Spinal cord (tissue), 10 donors: ENCODE measurements at places on chromosomes 1 and 21. TPM values are rescaled to one million over a fixed set of nuclear protein-coding genes. Genes with fewer than 3 reads are reported as not detected.

PCBP3 gene
- 14.3 TPM for total RNA-seq

WNT3A gene
- total RNA-seq: not detected

INSRR gene
- 5.2 TPM for total RNA-seq

DNA sequence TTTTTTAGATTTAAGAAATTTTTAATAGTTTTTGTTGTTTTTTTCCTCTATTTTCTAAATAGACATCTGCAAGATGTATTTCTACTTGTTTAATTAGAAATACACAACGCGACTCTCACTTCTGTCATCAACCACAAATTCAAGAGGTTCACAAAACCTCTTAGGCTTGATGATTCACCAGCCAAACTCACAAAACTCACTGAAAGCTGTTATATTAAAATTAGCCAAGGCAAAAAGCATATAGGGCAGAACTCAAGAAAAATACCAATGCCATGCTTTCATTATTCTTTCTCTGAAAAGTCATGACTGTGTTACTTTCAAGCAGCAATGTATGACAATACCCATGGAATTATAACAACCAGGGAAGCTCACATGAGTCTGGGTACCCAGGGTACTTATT lies 487.0 kb upstream of the RGS18 start:
- H3K4me1 ChIP-seq: no peaks in the 10 kb centered on the region
- DNase-seq: no peak
- no peaks in the 10 kb centered on the region for H3K27me3 ChIP-seq
- H3K4me3 ChIP-seq: no peak overlapping the region
- H3K27ac ChIP-seq: no peak overlapping the region

DNA sequence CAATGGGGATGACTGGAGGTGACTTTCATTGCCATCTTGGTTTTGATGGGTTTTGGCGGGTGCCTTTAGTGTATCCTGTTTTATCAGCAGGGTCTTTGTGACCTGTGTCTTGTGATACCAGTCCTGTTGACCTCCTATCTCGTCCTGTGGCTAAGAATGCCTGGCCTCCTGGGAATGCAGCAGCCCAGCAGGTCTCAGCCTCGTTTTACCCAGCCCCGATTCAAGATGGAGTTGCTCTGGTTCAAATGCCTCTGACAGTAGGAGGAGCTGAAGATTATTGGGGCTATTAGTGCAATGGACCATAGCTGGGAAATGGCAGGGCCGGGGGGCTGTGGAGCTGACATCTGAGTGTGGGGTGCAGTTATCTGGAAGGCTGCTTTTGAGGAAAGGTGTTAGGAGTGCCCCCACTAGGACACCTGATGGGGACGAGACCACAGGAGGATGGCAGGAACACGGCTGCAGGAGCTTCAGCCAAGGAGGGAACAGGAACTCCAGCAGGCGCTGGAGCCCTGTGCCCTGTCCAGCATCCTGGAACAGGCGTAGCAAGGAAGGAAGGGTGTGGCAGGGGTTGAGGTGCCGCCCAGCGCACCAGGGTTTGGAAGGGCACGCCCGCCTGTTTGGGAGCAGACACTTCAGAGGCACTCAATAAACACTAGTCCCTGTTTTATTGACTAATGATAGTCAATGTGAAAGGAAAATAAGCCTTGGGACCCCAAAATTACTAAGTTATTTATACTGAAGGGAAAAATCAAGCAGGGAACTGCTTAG lies 15.3 kb upstream of the AGPAT3 start:
- H3K4me3 ChIP-seq: no peak overlapping the region
- DNase-seq: no peak
- H3K27me3 ChIP-seq: no peaks in the 10 kb centered on the region

DNA sequence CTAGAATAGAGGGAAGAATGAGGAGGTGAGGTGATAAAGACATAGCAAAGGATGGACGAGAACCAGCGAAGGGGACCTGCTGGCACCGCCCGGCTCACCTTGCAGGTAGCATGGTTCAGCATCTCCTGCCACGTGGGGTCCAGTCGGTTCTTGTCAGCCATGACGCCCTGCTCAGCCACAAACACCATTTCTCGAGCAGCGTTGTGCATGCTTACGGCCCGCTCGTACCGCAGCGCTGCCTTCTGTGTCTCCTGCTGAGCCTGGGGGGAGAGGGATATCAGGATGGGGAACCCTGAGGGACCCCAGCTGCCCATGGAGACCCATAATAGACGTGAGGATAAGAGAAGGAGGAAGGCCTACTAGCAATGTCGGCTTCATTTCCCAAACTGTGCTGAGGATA lies 11.4 kb downstream of the SH3BP5L start:
- H3K36me3 ChIP-seq: peaks cover 76% of the 10 kb centered on the region
- DNase-seq: no peak
- no peak overlapping the region for H3K27ac ChIP-seq
- no peaks in the 10 kb centered on the region for H3K27me3 ChIP-seq

- DNase-seq: no peak
- peaks cover 2% of the 10 kb centered on the region for H3K27me3 ChIP-seq
- H3K4me1 ChIP-seq: peaks cover 12% of the 10 kb centered on the region
- no peak overlapping the region for H3K4me3 ChIP-seq
- H3K27ac ChIP-seq: no peak overlapping the region
Measured at GRCh38 chr1:31549809-31550620, 26.3 kb upstream of the TINAGL1 start.

- no peak overlapping the region for H3K4me3 ChIP-seq
- H3K27ac ChIP-seq: no peak overlapping the region
- no peaks in the 10 kb centered on the region for H3K36me3 ChIP-seq
- H3K4me1 ChIP-seq: no peaks in the 10 kb centered on the region
- no peaks in the 10 kb centered on the region for H3K27me3 ChIP-seq
Measured at GRCh38 chr1:215865060-215865459, 298.0 kb downstream of the KCTD3 start.

DNA sequence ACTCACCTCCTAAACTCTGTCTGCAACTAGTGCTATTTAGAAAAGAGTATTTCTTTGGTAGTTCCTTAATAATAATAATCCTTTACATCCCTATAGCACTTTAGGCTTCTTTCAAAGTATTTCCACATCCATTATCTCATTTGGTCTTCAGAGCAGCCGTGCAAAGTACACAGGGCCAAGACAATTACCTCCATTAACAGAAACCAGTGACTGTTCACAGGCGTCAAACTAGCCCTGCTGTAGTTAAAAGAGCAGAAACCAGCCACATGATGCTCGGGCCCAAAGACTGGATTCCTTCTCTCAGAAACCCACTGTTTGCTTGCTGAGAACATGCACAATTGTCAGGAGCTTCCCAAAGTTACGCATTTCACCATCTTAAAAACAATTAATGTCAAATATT lies 396.0 kb upstream of the DAB1 start:
- no peaks in the 10 kb centered on the region for H3K36me3 ChIP-seq
- no peaks in the 10 kb centered on the region for H3K27me3 ChIP-seq
- DNase-seq: no peak
- H3K27ac ChIP-seq: no peak overlapping the region
- no peaks in the 10 kb centered on the region for H3K4me1 ChIP-seq
- no peak overlapping the region for H3K4me3 ChIP-seq

GRCh38 chr1:248862695-248862997 lies 3.8 kb upstream of the ZNF692 start:
- no peak for DNase-seq
- no peaks in the 10 kb centered on the region for H3K27me3 ChIP-seq
- H3K4me1 ChIP-seq: peaks cover 29% of the 10 kb centered on the region
- H3K4me3 ChIP-seq: peak overlapping the region; percentile 68
- peak overlapping the region; percentile 75 for H3K27ac ChIP-seq
- no peaks in the 10 kb centered on the region for H3K36me3 ChIP-seq

DNA sequence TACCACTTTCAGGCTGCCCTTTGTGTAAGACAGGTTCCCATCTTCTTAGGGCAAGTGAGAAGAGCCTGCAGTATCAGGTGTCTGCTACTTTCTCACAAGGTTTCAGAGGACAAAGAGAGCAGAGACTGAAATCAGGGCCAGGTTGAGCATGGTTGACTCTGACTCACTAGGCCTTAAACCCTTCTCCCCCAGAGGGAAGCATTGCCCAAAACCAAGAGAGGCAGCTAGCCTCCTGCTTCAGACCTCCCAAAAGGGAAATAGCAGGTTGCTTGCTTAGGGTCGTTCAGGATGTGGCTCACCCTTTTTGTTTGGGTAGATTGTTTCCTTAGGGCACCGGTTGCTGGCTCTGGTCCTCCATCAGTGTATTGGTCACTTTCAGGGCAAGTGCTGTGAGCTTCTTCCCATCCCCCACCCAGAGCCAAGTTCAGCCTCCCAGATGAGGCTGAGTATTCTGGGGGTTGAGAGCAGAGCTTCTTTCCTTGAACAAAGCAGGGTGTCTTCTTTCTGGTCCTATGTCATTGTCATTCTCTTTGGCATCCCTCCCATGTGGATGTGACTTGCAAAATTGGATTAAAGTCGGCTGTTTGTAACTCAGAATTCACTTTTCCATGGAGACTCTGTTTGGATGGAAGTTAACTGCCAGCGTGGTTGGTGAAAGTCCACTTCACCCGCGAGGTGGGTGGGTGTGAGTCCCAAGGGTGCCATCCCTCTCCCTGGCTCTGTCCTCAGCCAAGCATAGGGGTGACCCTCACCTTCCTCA lies 55.5 kb upstream of the GALNT2 start:
- no peak overlapping the region for H3K27ac ChIP-seq
- no peaks in the 10 kb centered on the region for H3K27me3 ChIP-seq
- H3K4me3 ChIP-seq: no peak overlapping the region
- H3K36me3 ChIP-seq: no peaks in the 10 kb centered on the region
- DNase-seq: no peak
- H3K4me1 ChIP-seq: no peaks in the 10 kb centered on the region

DNA sequence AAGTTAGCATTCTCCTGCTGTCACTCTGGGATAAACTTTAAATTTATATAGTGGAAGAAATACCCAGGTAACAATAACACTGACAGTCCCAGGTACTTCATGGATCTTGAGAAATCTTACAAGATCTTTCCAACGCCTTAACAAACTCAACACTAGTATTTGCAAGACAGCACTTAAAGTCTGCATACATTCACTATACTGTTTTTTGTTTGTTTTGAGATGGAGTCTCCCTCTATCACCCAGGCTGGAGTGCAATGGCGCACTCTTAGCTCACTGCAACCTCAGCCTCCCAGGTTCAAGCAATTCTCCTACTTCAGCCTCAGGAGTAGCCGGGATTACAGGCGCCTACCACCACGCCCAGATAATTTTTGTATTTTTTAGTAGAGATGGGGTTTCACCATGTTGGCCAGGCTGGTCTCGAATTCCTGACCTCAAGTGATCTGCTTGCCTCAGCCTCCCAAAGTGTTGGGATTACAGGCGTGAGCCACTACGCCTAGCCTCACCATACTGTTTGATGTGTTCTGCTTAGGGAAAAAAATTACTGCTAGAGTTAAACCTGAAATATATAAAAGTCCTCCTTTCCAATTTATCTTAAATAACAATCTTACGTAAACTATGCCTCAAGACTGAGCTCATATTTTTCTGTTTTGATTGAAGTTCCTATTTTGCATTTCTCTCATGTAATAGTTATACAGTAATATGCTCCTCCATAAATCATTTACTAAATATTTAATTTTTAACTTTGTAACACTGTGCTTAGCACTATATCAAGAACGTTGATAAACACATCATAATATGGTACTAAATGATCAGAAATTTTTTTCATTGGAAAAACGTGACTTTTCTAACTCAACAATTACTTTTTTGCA lies 17.5 kb downstream of the EYA3 start:
- H3K4me1 ChIP-seq: no peaks in the 10 kb centered on the region
- no peaks in the 10 kb centered on the region for H3K27me3 ChIP-seq
- DNase-seq: no peak
- no peaks in the 10 kb centered on the region for H3K36me3 ChIP-seq
- no peak overlapping the region for H3K27ac ChIP-seq

DNA sequence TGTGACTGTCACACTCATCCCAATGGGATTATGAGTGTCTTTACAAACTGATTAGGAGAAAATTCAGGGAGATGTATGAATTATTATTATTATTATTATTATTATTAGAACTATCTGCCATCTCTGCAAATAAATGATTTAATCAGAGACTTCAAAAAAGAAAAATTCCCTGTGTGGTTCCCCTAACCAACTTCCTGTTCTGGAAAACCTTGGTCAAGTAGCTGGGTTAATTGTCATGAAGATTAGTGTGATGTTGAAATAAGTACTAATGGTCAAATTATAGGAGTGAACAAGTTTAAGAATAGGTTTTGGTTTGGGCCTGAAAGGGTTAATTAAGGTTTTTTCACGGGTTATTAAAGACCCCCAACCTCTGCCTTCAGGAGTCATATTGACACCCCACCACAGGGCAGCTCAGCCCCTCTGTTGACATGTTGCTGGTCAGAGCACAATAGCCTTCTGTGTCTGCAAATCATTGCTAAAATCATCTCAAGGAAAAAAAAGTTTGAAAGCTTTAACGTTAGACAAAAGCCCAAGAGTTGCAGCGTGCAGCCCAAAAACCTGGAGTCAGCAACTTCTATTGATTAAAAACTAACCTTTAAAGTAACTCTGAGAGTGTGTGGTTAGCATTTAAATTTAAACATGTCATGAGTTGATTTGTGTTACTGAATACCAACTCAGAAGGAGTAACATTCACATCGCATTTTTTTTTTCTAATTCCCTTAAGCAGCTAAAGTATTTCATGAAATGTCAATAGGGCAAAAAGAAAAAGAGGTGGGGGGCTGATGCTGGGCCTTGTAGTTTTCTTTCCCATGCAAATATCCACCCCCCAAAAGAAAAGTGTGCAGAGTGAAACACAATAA lies 272.5 kb downstream of the TM2D1 start:
- peaks cover 48% of the 10 kb centered on the region for H3K4me1 ChIP-seq
- no peaks in the 10 kb centered on the region for H3K36me3 ChIP-seq
- peak overlapping the region; percentile 7 for H3K4me3 ChIP-seq
- no peaks in the 10 kb centered on the region for H3K27me3 ChIP-seq

DNA sequence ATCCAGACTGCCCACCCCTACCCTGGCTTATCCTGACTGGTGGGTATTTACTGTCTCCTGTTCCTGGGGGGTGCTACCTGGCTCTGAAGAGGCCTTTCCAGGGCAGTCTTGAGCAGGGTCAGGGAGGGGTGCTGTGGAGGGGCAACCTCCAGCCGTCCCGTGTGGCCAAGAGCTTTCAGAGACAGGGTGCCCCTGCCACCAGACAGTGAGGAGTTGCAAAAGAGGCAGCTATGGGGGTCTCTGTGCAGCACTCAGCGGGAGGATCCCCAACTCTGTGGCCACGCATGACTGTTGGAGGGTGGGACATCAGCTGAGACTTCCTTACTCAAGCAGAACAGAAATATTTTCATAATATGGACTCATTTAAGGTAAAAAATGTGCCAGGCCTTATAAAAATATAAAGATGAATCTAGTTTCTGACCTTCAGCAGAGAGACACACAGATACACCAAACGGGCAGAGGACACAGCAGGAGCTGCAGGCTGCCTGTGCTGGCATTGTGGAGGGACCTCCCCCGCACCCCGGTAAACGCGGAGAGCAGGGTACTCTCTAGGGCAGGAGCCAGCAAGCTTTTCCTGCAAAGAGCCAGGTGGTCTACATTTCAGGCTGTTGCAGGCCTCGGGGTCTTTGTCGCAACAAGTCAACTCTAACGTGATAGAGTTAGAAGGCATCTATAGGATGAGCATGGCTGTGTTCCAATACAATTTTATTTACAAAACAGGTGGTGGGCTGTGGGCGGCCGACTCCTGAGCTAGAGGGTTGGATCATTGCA lies 252.6 kb downstream of the RHOU start:
- H3K4me3 ChIP-seq: no peak overlapping the region
- no peak overlapping the region for H3K27ac ChIP-seq
- H3K4me1 ChIP-seq: peaks cover 39% of the 10 kb centered on the region
- no peaks in the 10 kb centered on the region for H3K27me3 ChIP-seq
- DNase-seq: no peak
- no peaks in the 10 kb centered on the region for H3K36me3 ChIP-seq

GRCh38 chr1:28640766-28641165 lies 2.1 kb downstream of the TAF12 start:
- no peaks in the 10 kb centered on the region for H3K27me3 ChIP-seq
- H3K4me3 ChIP-seq: no peak overlapping the region
- peaks cover 13% of the 10 kb centered on the region for H3K4me1 ChIP-seq
